ENCODE measurements at places on chromosomes 4 and X.
A peak's percentile ranks its signal among the peaks of the same experiment; 100 is the strongest.

DNA sequence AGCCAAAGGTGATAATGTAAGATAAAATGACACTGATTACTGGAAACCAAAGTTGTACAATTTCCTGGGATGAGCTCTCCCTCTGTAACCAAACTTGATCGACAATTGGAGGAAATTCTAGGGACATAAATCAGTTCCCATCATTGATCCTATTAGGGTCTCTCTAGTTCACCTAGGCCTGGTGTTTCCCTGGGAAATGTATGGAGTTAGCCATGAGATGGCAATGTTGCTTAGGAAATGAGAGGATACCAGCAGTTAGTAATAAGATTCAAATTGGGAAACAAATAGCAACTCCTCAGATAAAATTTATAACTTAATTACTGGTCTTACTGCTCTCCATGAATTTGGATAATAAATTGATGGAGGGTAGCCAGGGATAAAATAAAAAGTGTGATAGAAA lies 52.2 kb downstream of the SPATA18 start:
- H3K27me3 ChIP-seq: peaks cover 5% of the 10 kb centered on the region
- H3K36me3 ChIP-seq: no peaks in the 10 kb centered on the region
- H3K4me3 ChIP-seq: no peak overlapping the region

DNA sequence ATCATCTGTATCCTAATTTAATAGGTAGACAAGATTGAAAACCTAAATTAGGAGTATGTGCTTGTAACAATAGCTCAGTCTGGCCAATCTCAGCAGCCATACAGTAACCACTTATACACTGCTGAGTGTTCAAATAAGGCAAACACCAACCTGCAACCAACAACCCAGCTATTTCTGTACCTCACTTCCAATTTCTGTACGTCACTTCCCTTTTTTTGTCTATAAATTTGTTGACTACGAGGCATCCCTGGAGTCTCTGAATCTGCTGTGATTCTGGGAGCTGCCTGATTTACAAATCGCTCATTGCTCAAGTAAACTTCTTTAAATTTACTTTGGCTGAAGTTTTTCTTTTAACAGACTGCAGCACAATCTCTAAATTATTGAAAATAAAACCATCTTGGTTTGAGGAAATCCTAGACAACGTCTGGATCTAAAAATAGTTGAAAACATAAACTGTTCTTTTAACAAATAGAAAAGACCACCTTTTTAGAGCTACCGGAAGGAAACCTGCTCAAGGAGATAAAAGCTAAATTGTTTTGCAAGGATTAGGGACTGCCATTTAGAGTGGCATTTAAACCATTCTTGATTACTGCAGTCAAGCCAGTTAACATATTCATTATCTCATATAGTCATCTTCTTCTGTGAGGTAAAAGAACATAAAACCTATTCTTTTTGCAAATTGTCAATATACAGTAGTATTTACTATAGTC lies 778.1 kb downstream of the SH3BGRL start:
- no peak overlapping the region for H3K27ac ChIP-seq
- no peaks in the 10 kb centered on the region for H3K36me3 ChIP-seq
- no peaks in the 10 kb centered on the region for H3K4me1 ChIP-seq
- no peak for DNase-seq

DNA sequence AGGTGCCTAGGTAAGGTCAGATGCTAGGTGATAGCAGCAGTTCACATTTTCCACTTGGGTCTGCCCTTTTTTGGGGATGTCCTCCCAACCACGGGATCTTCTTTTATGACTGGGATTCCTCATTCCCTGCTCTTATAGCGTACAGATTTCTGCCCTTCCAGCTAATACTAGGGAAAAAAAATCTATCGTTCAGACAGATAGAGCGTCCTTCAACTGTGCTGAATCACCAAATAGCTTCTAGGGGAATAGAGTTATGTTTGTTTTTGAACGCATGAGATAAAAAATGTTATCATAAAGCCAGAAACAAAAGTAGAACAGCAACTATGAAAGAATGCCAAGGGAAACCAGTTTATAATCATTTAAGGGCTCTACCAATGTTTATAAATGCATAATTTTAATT lies 13.0 kb downstream of the RAP2C start:
- no peak for DNase-seq
- peaks cover 10% of the 10 kb centered on the region for H3K36me3 ChIP-seq
- H3K4me1 ChIP-seq: peaks cover 9% of the 10 kb centered on the region
- H3K4me3 ChIP-seq: no peak overlapping the region
- no peak overlapping the region for H3K27ac ChIP-seq
- H3K27me3 ChIP-seq: no peaks in the 10 kb centered on the region

DNA sequence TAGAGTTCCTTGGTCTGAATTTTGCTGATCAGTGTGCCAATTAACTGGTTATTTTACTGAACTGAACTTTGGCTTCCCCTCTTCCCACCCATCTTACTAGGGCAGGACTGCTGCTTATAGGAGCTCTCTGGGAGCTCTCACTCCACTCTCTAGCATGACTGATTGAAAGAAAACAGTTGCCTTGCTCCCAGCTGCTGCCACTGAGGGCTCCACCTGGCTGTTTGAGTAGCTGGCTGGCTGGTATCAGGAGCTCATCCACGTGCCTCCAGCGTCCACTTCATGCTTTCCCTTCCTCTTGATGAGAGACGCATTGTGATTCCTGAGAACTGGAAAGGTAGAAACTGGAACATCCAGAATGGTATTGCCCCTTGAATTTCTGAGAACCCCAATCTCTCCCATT lies 73.0 kb upstream of the KLHL13 start:
- H3K4me3 ChIP-seq: no peak overlapping the region
- H3K4me1 ChIP-seq: no peaks in the 10 kb centered on the region
- no peaks in the 10 kb centered on the region for H3K36me3 ChIP-seq
- peaks cover 3% of the 10 kb centered on the region for H3K27me3 ChIP-seq
- no peak overlapping the region for H3K27ac ChIP-seq
- no peak for DNase-seq

DNA sequence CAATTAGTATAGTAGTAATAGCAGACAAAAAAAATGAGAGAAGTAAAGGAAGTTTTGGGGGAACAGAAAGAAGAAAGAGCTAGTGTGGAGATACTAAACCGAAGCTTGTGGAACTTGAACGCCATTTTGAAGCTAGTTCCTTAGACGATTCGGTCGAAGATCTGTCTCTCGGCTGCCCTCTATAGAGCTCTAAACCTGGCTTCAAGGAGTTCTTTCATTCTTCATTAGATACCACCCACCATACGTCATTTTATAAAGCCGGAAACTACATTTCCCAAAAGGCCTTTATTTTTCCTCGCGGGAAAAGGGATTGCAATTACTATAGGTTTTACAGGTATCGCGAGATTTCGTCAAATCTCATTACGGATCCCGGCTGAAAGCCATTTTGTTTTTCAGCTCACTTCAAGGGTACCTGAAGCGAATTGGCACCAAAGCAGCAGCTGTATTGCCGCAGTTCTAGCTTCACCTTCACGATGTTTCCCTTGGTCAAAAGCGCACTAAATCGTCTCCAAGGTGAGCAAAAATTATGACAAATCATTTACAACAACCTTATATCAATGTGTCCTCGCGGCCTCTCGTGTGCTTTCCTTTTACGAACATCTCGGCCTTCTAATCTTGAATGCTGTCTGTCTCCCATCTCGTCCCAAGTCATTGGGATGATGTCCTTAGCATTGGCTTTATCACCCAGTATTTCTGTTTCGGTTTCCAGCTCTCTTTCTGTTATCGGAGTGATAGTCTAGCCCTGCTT lies at the start of gene COX7B:
Gene COX7B, plus strand, starts transcription at position 388 of the 748 bp plus-strand sequence. Its CDS starts 86 bp downstream, at position 474.
- H3K4me3 ChIP-seq: peak within 1 kb of the TSS; percentile 92
- H3K27me3 ChIP-seq: no peaks in the 10 kb centered on the region

- H3K27ac ChIP-seq: no peak overlapping the region
- peak; percentile 42 for DNase-seq
- no peaks in the 10 kb centered on the region for H3K27me3 ChIP-seq
- H3K4me3 ChIP-seq: peak overlapping the region; percentile 22
- peaks cover 18% of the 10 kb centered on the region for H3K36me3 ChIP-seq
Observed at GRCh38 chrX:136754651-136755050, 26.1 kb downstream of the ARHGEF6 start.

GRCh38 chr4:37066159-37066558 lies 178.4 kb upstream of the NWD2 start:
- no peak for DNase-seq
- H3K27ac ChIP-seq: no peak overlapping the region
- no peaks in the 10 kb centered on the region for H3K36me3 ChIP-seq
- H3K27me3 ChIP-seq: no peaks in the 10 kb centered on the region
- H3K4me3 ChIP-seq: no peak overlapping the region

DNA sequence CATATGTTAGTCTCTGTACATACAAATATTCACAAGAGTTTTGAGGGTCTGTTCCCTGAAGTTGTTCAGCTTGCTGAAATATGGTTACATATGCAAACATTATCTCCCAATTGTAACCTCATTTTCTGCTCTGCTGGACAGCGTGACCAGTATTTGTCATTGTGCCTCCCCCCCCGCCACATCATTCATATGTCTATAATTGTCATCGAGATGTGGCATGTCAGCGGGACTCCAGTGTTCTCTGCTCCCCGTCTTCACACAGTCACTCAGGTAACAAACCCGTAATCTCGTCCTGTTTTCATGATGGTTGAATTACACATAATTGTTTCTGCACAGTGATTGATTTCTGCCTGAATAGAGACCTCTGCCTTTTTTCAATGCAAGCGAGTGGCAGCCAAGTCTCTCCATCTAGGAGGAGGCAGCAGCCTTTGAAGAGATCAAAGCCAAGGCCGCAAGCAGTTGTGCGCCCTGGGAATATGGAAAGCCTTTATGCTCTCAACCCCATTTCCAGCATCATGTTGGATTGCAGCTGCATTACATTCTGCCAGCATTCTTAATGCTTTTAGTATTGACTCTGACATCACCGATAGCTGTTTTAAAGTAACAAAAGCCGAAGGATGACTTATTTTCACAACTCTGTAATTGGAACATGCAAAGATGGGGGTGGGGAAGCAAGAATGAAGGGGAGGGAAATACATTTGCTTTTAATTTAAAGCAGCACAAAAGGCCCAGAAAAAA lies 27.4 kb downstream of the LEF1 start:
- peaks cover 74% of the 10 kb centered on the region for H3K4me1 ChIP-seq
- peak overlapping the region; percentile 89 for H3K27ac ChIP-seq
- peaks cover 28% of the 10 kb centered on the region for H3K36me3 ChIP-seq
- no peaks in the 10 kb centered on the region for H3K27me3 ChIP-seq
- DNase-seq: peak; percentile 29

DNA sequence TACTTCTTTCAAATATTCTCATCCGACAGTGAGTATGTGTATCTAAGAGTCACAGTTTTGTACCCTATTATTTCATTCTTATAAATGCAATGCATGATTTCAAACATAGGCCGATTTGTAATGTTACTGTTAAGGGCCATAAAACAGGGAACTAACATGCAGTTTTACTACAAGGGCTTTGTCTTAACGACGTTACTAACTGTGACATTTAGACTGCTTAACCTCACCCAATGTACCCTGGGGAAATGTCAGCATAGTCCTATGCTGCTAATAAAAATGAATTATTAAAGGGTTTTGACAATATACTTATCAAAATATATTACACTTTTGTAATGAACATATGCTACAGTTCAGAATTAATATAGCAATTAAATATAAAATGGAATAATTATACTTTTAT lies 74.8 kb upstream of the CPXCR1 start:
- no peaks in the 10 kb centered on the region for H3K4me1 ChIP-seq
- H3K27ac ChIP-seq: no peak overlapping the region
- H3K4me3 ChIP-seq: no peak overlapping the region
- H3K27me3 ChIP-seq: no peaks in the 10 kb centered on the region

DNA sequence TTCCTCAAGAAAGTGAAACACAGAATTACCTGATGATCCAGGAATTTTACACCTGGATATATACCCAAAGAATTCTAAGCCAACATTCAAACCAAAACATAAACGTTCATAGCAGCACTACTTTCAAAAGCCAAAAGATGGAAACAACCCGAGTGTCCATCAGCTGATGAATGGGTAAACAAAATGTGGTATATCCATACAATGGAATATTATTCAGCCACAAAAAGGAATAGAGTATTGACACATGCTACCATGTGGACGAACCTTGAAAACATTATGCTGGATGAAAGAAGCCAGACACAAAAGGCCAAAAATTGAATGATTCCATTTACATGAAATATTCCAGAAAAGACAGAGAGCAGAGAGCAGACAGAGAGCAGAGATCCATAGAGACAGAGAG lies 52.0 kb downstream of the IRF2 start:
- H3K36me3 ChIP-seq: peaks cover 68% of the 10 kb centered on the region
- no peak for DNase-seq
- no peak overlapping the region for H3K4me3 ChIP-seq
- no peaks in the 10 kb centered on the region for H3K27me3 ChIP-seq
